ENCODE measurements at places on chromosomes 6 and 20.

DNA sequence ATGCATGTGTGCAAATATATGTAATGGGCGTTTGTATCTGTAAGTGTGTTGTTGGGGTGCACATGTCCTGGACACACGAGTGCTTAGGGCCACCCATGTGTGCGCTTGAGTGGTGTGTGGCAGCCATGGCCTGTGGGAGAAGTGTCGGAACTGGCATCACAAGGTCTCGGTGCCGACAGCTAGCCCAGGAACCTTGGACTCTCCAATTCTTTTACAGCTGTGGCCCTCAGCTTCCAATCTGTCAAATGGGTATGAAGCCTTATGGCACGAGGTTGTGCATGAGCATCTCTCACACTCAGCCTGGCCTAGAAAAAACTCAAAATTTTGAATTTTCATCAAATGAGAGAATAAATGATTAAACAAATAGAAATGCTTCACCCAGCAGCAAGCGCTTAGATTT lies 42.0 kb downstream of the SPDEF start:
- DNase-seq = no peak

- DNase-seq = no peak
Measured at GRCh38 chr20:58162986-58163385, 65.5 kb downstream of the ANKRD60 start.

DNA sequence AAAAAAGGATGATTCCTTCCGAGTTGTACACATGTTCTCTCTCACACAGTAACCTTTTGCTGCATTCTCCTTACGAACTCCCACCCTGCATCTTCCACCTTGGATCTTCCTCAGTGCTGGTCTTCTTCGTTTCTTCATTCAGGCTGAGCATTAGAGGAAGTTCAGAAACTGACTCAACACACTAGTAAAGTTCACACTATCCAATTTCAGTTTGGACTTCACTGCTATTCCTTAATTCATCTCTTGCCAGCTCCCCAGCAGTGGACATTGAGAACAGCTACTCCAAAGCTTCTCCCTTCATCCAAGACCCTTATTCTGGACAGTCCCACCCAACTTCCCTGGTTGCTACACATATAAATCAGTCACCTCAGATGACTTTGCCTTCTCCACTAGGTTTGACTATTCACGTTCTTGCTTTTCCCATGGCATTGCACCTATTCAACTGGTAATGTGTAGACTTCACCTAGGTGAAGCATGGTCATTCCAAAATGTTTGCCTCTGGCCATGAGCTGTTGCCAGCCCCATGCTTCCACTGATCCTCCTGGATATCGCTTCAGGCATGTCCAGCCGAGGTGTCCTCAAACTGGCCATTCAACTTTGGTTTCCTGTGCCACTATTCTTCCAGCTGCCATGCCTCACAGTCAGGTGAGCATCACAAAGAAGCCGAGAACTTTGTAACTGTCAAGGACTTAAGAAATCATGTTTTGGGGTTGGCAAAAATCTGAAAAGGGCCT lies 103.9 kb upstream of the EMILIN3 start:
- no peak for DNase-seq

GRCh38 chr6:31114970-31115849 lies 610 bp downstream of the PSORS1C1 start:
- DNase-seq = no peak

DNA sequence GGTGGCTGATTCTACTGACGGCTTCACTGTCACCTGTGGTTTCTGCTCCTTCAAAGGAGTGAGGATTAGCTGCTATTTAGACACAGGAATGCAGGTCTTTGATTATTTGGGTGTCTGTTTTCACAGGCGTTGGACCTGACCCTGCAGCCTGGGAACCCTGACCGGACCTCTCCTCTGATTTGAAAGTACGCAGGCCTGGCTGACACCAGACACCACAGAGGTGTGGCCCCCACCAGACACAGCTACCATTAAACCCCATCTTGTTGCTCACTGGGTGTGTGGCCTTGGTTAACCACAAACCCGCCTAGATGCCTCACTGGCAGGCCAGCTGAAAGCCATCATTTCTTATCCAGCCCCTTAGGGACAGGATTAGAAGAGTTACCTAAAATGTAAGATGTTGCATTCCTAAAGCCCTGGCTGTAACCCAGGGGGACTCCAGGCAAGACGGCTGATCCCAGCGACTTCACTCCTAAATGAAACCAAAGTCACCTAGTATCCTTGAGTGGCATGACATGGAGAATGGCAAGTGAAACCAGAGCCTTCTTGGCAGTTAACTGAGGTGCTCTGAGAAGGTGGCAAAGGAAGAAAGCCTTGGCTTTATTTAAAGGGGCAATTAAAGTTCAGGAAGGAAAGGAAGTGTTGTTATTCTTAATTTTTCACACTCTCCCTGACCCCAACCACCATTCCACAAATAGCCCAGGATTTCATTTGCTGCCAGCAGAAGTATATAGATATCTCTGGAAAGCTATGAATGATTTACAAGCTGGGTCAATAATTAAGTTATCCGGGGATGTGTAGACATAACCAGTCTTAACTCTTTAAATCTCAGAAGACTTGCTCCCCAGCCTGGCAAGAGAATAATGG lies 169.9 kb downstream of the QRSL1 start:
- DNase-seq = no peak

DNA sequence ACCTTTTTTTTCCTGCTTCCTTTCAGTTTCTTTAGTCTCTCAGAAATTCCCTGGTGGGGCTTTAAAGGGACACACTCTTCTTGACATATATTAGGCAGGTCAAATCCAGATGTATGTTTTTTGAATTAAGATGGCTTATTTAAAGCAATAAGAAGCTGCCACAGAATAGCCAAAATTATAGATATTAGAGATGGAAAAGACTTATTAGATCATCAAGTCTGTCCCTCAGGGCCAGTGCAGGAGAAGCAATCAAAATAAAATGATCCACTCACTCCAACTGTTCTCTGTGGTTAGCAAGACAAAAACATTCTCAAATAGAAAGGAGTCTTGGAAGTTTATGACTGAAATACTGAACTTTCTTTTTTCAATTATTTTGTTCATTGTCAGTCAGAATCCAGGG lies 462.8 kb downstream of the CDC5L start:
- no peak for DNase-seq

- DNase-seq = peak; percentile 77
Measured at GRCh38 chr20:5621305-5621704, 128.9 kb upstream of the SHLD1 start.

GRCh38 chr20:37901654-37902503 lies 1.0 kb upstream of the VSTM2L start:
- DNase-seq = no peak
